ENCODE measurements at places on chromosomes 4 and X.

- DNase-seq: no peak
Measured at GRCh38 chr4:60657807-60658206, 542.3 kb upstream of the ADGRL3 start.

DNA sequence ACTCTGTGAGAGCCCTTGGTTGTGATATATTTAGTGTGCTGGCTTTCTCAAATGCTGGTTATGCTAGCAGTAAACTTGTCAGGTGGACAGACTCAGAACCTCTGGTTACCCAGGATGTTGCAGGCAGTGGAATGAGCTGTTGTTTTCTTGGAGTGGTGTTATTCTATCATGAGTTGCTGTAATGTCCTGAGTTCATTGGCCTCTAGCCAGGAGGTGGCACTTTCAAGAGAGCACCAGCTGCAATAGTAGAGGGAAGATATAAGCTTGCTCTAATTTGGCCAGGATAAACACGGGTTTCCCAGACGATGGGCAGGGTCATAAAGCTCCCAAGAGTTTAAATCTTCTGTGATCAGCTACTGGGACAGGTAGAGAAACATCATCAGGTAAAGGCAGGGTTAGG is 95.0 kb upstream of the UBQLN2 start:
- DNase-seq: no peak

GRCh38 chrX:67635424-67635823 is 91.6 kb downstream of the AR start:
- DNase-seq: no peak

DNA sequence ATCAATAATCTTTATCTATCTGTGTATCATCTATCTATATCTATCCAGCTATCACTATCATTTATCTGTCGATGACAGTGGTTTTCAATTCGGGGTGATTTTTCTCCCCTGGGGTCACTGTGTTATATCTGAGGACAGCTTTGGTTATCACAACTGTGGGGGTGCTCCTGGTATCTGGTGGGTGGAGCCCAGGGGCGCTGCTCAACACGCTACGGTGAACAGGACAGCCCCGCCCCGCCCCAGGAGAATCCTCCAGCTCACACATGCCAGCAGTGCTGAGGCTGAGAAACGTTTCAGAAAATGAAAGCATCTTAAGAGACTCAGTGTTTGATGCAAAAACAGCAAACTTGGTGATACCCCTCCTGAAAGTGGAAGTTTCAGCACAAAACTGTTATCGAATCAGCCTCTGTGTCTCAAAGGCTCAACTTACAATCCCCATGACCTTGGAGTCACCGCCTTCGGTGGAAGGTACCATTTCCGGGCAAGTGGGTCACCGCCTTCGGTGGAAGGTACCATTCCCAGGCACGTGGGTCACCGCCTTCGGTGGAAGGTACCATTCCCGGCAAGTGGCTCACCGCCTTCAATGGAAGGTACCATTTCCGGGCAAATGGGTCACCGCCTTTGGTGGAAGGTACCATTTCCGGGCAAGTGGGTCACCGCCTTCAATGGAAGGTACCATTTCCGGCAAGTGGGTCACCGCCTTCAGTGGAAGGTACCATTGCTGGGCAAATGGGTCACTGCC is 315.3 kb downstream of the DHRSX start:
- DNase-seq: no peak
